Dorsolateral prefrontal cortex (tissue), 122 donors: ENCODE measurements at places on chromosomes 5 and 9.

DNA sequence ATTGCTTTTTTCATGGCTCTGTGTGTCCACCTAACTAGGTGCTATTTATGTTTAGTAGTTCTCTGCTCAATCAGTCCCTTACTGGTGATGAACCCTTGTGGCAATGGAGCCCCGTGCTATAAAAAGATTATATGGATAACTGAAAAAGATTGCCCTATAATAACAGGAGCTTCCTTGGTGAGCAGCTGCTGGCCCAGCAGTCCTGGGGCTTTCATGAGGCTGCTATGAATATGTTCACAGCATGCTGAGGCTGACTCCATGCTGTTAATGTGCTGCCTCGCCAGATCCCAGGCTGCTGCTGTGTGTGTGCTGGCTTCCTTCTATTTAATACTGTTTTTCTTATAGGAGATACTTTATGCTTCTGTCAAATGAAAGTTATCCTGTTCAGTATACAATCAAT is 357.5 kb downstream of the TAF11L14 start:
- no peak for DNase-seq

DNA sequence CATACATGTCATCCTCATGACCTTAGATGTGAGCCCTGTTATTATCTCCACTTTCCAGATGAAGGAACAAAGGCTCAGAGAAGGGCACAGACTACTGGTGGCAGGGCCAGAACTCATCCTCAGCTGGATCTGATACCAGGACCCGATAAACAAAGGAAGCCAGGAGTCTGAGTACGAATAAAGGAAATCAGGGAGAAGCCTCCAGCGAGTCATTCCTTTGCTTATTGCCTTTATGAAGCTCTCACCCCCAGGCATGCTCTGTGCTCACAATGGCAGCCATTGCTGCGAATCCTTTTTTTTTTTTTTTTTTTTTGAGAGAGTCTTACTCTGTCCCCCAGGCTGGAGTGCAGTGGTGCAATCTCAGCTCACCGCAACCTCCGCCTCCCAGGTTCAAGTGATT is 130.1 kb downstream of the GAPVD1 start:
- DNase-seq, result no peak

DNA sequence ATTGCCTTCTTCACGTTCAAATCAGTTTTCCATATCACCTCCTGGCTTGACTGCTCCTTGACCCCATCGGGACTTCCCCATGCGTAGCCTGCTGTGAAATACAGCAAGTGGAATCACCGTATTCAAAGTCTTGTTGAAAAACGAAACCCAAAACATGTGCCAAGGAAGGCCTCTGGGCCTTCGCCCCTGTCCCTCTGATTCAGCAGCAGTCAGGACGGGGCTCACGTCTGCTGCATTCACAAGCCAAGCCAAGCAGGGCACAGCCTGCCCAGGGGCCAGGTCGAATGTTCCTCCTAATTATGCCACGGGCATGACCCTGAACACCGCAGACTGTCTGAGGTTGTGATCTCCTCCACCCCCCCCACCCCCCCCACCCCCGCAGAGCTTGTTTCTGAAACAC is 960 bp upstream of the CTNND2 start:
- DNase-seq, result no peak

DNA sequence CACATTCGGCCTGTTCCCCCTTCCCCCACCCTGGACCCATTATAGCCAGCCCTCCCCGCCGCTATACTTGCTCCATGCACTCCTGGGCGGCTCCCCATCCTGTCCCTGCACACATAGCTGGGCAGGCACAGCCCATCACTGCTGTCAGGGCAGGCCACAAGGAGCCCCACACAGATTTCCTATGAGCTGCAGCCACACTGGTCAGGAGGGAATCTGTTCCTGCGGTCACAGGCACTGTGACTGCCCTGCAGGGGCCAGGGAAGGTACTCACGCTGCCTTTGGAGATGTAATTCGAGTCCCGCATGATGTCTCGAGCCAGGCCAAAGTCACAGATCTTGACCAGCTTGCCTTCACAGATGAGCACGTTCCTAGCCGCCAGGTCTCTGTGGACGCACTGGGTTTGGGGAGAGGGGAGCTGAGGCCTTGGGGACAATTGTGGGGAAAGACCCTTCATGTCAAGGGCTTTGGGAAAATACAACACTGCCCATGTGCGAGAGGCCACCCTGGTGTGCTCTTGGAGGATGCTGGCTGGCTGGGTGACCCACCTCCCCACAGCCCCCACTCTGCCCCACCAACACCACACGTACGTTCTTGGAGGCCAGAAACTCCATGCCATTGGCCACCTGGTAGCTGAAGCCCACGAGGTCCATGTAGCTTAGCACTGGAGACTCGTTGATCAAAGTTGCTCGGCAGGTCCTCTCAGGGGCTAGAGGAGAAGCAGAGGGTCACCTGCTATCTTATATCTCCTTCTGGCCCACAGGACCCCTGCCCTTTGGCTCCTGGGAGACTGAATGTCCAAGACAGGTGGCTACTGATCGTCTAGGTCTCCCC is 34.5 kb upstream of the CSF1R start:
- DNase-seq, result no peak

GRCh38 chr9:36997414-36997813 is 36.7 kb downstream of the PAX5 start:
- no peak for DNase-seq

GRCh38 chr5:39424736-39425637 is at the start of gene DAB2:
TSS of gene DAB2 (minus strand) at chr5:39424980. CDS start at chr5:39394320, 30,660 bp downstream.
- peak; percentile 48 for DNase-seq

DNA sequence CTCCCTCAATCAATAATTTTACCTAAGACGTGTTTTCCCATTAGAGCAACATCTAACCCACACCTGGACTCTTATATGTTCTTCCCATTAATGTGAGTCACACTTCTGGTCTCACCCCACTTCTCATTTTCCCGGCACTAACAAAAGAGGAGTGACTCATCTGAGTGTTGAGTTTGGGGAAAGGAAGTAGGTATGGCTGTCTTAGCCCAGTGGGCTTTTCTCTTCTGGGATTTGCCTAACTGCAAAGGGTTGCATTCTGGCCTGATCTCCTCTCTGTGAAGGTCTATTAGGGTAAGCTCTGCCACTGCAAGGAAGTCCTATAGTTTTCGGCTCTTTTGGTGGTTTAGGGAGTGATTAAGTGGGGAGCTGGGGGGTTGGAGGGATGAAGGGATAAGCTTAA is 195.6 kb downstream of the KIAA0825 start:
- no peak for DNase-seq

DNA sequence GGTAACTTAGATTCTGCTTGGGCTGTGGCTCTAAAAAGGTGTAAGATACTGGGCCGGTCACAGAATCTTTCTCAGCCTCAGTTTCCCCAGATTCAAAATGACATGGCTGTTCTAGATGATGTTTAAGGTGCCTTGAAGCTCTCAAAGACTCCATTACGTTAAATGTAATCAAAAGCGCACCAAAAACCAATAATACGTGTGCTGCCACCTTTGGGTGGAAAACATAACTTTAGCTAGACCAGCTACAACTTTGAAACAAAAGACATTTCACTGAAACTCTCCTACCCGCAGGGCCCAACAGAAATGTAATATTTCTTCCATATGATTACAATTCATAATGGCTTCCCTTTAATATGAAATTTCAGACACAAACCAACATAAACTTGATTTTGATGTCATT is 35.0 kb upstream of the PCSK5 start:
- DNase-seq, result no peak

DNA sequence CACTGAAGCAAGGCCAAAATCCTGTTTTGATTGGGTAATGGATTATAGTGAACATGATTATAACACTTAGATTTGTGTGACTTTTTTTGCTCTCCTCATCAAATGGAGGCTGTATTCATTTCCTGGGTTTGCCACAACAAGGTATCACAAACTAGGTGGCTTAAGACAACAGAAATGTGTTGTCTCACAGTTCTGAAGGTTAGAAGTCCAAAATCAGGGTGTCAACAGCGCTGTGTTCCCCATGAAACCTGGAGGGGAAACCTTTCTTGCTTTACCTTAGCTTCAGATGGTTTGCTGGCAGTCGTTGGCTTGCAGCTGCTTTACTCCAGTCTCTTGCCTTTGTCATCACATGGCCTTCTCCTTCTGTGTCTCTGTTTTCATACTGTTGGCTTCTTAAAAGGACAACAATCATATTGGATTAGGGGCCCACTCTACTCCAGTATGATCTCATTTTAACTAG is 32.4 kb downstream of the CDC42SE2 start:
- no peak for DNase-seq

GRCh38 chr9:33660772-33661171 is 134.6 kb upstream of the PRSS3 start:
- DNase-seq, result no peak

DNA sequence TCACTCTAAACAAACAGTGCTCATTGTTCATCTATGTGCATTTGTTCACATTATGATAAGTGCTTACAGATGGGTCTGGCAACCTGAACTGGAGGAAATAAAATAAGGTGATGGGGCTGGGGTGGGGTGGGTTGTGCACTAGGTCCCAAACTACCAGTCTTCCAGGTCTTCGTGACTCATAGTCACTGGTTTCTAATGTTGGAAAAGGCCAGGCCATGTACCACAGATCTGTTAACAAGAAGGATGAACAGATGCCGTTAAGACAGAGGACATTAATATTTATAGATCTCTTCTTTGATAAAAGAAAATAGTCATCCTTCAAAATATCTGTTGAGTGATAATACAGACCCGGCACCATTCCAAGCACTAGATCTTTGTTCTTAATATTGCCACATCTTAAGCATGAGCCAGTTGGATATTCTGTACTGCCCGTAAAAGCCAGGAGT is 71.4 kb upstream of the STARD4 start:
- no peak for DNase-seq

DNA sequence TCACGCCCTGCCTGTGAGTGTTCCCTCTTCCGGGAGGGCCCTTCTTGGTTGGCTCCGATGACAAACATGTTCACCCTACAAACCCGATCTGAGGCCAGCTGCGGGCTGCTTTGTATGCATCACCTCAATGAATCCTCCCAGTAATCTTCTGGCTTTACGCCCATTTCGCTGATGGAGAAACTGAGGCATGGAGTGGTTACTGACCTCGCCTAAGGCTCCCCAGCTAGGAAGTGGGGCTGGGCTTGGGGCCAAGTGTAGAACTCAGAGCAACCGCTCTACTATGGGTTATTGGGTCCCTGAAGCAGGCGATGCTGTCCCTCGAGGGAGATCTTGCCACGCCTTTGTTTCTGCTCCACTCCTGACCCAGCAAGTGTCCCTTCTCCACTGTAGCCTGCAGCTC is 38.2 kb upstream of the RPL26L1 start:
- DNase-seq, result no peak

GRCh38 chr5:175238326-175238725 is 205.7 kb downstream of the DRD1 start:
- no peak for DNase-seq

GRCh38 chr9:26234865-26235264 is 556.6 kb upstream of the TUSC1 start:
- DNase-seq, result no peak

DNA sequence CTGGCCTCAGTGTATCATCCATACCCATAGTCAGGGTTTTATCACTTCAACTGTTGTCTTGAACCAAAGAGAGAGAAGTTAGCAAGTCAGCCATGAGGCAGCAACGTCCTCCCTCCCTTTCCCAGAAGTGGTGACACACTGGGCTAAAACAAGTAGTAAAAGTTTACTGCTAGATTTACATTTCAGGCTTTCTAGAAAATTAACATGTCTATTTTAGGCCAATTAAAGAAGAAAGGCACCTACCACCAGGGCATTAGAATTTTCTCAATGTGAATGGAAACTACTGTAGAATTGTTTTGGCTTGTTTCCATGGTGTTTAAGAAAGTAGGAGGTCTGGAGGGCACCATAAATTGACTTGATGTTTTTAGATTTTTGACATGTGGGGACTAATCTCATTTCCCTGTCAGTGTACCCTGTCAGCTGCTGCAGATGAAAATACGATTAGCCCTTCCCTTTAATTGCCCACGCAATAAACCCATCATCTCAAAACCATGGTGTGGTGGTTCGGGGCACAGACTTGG is 121.8 kb upstream of the ELL2 start:
- DNase-seq, result no peak

- DNase-seq, result no peak
Observed at GRCh38 chr9:132597073-132597775, 14.8 kb downstream of the BARHL1 start.

GRCh38 chr5:37808945-37809344 is 30.9 kb downstream of the GDNF start:
- DNase-seq, result no peak

- no peak for DNase-seq
Observed at GRCh38 chr5:111494355-111494999, 17.9 kb downstream of the STARD4 start.

DNA sequence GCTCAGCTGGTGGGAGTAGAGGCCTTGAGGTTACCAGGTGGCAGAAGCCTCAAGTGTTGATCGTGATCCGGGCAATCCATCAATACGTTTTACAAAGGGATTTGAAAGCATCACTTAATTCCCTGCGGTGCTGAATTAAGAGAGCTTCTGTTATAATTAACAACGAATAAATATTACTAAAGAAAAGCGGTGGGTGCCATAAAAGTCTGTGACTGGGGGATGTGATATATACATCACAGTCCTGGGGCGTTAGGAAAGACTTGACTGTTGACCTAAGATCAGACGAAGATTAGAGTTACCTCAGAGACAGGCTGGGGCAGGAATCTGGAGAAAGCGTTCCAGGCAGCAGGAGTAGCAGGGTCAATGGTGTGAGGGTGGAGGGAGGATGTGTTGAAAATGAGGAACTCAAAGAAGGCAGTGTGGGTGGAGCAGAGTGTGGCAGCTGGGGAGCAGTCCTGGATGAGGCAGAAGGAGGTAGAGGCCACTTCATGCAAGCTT is 6.7 kb upstream of the C5orf63 start:
- DNase-seq, result no peak

- no peak for DNase-seq
Observed at GRCh38 chr5:180647465-180647864, 1.9 kb downstream of the FLT4 start.

GRCh38 chr9:81898851-81899250 is 29.4 kb upstream of the SPATA31D4 start:
- no peak for DNase-seq

- DNase-seq, result no peak
Observed at GRCh38 chr5:180869587-180869986, 8.5 kb upstream of the ZFP62 start.

DNA sequence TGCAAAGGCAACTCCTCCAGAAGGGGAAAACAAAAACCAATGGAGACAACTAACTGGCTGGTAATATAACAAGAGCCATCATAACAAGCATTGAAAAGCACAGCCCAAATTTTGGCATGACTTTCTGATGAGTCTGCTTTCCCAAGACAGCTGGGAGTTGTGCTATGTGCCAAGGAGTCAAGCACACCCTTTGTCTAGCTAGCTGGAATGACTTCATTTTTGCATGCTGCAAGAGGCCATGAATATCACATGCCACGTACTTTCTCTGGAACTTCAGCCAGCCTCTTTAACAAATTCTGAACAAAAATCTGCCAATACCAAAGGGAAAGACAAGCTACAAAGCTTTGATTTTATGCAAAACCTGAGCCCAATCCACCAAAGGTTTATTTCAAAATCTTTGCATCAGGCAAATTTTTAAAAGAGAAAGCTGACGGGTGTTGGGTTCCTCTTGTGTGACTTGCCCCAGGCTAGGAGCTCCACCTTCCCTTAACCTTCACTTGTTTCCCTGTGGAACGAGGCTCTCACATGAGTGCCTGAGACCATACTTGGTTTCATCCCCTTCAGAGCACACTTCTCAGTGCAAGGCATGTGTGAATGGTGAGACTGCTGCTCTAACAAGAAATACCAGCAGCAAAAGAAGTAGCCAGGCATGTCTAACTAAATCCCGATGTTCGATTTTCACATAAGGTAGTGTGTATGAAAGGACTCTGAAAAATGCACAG is 47.3 kb downstream of the S1PR3 start:
- no peak for DNase-seq
